ENCODE measurements at places on chromosomes 7 and 10.

DNA sequence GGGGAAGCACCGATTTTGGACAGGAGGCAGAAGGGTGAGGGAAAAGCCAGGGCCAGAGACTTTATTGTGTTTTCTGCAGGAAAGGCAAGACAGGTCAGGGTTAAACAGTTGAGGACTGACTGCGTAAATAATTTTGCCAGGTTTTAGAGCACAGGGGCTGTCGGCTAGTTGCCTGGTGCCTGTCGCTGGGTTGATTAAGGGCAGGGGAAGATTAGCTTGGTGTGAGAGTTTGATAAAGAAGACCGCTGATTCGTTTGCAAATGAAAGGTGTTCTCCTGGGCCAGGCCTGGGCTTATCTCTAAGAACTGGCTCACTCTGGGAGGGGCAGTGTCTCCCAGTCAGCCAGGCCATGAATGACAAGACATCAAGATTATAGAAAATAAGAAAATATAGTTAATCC is 75.6 kb downstream of the SLC37A3 start:
- no peak for DNase-seq

DNA sequence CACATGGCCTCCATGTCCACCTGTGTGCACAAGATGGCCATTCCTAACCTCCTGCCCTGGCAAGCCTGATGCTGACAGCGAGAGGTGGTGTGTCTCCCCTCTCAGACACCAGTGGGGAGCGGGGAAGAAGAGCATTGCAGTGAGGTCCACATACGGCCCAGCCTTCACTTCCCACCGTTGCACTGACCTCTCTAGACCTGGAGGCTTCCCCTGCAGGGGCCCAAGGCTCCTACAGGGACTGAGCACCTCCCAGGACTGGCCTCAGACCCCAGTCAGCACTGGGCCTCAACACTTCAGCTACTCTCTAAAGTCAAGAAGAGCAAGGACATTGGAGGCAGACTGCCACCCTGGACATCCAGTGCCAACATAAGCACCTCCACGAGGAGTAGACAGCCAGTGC is 15.9 kb downstream of the STK32C start:
- no peak for DNase-seq

GRCh38 chr10:12617191-12618175 is 268.1 kb downstream of the CAMK1D start:
- no peak for DNase-seq

DNA sequence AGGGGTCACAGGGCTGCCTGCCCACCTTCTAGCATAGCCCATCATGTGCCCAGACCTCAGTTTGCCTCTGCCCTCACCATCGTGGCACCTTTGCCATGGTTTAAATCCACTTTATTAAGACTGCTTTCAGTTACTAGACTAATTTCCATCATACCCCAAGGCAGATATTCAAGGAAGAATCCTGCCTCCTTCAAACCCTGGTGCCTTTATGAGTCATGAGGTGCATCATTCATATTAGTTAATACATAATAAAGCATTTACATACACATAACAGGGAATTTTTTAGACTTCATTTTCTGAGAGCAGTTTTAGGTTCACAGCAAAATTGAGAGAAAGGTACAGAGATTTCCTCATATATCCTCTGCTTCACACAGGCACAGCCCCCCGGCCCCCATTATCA is 62.8 kb downstream of the CXCL12 start:
- DNase-seq = no peak

GRCh38 chr7:8817448-8818036 is 384.1 kb downstream of the NXPH1 start:
- DNase-seq = no peak

- DNase-seq = no peak
Observed at GRCh38 chr7:26083113-26083512, 68.9 kb upstream of the NFE2L3 start.

GRCh38 chr7:5422396-5423305 is 983 bp downstream of the TNRC18 start:
- no peak for DNase-seq

GRCh38 chr10:114831186-114831867 is 9.7 kb downstream of the FHIP2A start:
- DNase-seq = no peak

DNA sequence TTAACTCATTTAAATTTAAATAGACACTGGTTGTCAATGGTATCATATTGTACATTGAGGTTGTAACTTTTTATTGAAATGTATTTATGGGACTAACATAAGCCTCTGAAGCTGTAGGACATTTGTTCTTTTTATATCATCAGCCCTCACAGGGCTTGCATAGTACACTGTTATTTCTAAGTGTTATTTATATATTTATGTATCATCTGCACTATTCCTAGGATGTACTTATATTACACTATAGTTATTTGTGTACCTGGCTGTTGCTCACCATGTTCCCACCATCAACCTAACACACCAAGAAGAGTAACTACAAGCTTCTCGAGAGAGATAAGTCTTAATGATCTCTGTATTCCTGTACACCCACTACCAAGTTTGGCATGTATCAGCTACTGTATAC is 224.7 kb downstream of the PPP1R3A start:
- DNase-seq = no peak

- DNase-seq = no peak
Observed at GRCh38 chr7:17849504-17849903, 90.8 kb downstream of the SNX13 start.

GRCh38 chr7:51344406-51345138 is 28.0 kb upstream of the COBL start:
- no peak for DNase-seq

DNA sequence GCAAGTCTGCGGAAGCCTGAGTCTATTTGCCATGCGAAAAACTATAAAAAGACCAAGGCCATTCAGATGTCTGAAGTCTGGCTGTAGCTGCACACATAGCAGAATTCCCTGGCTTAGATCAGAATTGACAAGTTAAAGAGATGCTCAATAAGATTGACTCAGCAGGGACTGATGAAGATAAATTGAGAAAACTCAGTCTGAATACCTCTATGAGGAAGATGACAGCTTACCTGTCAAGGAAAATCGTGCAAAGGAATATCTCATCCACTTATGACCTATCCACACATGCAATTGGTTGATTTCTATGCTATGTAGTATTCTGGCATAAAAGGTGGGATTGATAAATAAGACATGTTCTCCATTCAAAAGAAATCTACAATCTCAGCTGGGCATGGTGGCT is 288.6 kb downstream of the BAMBI start:
- DNase-seq = no peak

DNA sequence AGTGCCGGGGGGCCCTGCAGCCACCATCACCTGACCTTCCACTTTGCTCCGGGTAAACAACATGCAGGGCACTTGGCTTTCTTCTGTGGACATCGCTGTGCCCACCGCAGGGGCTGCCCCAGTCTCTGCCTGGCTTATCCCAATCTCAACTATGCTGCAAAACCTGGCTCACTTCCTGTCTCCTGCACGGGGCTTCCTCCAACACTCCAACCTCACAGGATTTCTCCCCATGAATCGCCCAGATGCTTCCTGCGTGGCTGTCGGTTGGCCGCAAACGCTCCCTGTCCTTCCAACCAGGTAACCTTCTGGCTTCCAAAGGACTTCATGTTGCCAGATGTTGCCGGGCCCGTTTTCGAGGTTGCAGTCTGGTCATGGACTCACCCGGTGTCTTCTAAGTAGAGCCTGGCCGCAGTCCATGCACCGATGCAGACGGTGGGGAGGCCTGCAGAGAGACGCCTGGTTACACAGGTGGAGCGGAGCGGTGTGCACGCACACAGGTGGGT is 109.0 kb downstream of the VIPR2 start:
- no peak for DNase-seq

DNA sequence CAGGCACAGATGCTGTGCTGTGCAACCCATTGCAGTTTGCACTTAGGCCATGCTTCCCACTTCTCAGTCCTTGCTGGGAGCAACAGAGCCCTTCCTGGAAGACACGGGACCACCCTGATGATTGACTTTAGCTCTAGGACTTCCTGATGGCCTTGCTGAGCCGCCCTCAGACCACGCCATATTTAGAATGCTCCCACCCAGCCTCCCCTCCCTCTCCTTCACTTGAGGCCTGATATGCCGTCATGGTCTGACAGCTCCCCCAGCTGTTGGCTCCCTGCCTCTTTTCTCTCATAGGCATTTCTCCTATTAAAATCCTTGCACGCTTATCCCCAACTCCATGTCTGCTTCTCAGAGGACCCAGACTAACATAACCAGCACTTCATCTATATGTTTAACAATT is 29.4 kb upstream of the GATAD1 start:
- DNase-seq = no peak

- no peak for DNase-seq
Observed at GRCh38 chr10:101668566-101668965, 26.4 kb downstream of the FBXW4 start.

GRCh38 chr7:44962483-44963251 is 16.1 kb downstream of the MYO1G start:
- DNase-seq = peak; percentile 63

All from frontal cortex (tissue), 4 donors.